ENCODE measurements at places on chromosomes 5 and 9.
A peak's percentile ranks its signal among the peaks of the same experiment; 100 is the strongest.

DNA sequence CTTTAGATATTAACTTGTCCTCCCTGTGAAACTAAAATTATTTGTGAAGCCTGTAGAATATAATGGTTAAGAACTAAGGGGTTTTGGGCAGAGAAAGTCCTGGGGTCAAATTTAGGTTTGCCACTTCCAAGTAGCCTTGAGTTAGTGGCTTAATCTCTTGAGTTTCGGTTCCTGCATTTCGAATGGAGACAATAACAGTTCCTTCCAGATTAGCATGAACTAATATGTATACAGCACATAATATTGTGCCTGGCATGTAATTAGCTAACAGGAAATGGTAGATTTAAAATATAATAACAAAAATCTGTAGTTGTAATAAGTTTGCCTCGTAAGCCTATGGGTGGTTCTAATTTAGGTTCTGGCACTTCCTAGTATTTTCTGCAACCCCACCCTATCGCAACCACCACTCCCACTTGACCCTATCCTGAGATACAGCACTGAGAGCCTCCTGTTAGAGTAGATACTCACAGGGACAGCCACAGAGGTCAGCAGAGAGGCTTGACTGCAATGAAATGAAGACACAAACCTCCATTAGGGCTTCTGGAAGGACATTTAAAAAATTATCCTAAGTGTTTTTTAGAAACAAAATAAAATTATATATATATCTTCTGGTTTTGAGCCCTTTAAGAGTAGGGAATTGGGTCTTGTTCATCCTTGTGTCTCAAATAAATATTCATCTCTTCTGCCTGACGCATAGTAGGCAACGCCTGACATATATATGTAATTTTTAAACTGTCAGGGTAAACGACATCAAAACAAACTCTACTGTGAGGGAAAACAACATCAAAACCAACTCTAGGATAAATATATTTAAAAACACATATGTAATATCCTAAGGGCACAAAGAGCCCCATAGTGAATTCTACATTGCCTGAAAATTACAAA lies 8.5 kb downstream of the SPINK9 start:
- DNase-seq, result peak; percentile 72

DNA sequence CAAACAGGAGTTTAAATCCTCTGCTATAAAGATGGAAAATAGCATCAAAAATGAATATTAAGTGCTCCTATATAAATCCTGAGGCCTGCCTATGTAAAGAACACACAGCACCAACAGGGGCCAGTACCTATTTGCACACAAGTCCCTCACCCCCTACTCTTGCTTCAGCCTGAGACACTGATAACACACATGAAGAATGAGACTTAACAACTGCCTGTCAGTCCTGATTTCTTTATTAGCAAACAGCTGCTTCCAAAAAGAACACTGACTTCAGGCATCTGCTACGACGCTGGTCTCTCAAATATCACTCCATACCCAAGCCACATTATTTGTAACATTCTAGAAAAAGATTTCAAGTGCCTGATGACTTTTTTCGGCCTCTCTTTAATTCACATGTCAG lies 55.5 kb downstream of the MYO10 start:
- no peak for DNase-seq

DNA sequence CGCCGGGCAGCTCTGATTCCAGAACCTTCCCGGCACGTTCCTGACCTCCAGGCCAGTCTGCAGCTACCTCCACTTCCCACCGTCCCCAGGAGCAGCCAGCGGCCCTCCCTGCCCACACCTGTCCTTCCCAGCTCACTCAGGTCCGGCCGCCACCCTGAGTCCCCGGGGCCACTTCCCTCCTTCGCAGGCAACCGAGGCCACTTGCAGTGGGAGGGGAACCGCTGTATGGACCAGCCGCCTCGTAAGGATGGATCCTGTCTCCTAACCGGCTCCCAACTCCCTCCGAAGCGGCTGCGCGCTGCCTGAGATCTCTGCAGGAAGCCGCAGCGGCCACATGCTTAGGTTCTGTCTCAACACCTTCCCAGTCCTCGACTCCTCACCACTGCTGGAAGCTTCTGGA lies 7.5 kb downstream of the TMEM250 start:
- DNase-seq, result no peak

DNA sequence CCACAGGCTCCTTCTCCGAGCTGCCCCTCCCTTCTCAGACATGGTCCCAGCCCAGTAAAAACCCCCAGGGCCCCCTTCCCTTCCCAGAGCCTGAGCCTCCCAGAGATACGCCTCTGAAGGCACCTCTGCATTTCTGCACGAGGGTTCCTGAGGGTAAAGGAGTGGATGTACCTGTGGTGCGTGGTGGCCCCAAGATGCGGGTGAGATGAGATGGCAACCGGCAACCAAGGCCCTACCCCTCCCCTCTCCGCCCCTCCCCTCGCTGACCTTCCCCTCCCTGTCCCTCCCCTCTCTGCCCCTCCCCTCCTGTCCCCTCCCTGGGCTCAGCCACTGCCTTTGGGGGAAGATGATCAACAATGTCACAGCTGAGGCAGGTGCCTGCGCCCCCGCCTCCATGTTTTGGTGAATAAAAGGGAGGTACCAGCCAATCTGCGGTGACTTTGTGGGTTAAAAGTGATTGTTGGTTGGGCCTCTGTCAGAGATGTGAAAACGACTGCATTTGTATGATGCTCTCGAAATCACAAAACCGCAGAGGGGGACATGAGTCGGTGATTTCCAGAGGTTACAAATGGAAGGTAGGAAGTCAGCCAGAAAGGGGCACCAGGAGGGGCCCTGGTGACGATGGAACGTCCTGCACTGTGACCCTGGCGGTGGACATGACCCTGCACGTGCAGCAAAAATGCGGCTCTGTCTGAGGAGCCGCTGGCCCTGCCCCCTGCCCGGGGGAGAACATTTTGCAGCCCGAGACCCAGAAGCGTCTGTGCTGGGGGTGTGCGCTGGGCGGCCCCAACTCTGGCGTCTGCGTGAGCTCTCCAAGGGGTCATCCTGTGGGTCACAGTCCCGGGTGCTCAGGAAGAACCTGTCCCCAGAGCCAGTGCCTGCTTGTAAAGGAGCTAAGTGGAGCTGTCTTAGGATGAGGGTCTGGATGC lies 3.7 kb downstream of the LCN9 start:
- no peak for DNase-seq

DNA sequence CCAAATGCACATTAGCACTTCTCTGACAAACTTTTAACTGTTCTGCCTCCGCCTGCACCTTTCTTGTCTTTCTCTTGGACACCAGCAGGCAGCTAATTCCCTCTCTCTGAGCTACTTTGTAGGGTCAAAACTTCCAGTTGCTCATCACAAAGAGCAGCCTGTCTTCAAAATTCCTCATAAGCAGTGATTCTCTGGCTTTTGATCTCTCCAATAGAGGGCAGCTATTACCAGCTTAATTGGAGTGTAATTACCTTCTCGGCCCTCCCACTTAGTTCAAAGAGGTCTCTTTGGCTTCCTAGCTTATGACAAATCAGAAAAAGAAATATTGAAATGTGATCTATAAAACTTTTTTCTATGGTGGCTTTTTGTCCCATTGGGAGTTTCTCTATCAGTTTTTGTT lies 43.6 kb upstream of the RAD23B start:
- DNase-seq, result peak; percentile 60

DNA sequence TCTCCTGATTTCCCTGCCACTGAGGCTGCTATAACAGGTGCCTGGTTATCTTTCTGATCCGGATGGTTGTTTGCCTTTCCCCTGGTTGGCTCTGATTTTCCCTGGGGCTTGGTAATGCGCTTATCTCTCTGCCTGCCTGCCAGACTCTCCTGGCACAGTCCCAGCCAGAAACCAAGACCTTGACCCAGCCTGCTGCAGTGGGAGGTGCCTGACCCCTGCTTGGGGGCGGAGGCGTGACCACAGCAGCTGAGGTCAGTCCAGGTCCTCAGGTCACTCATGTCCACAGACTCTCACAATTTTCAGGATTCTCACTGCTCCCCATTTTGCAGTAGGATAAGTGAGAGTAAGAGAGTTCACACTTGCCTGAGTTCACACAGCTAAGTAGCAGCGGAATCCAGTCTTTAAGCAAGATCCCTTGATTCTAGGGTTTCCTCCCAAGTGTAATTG lies 24.4 kb upstream of the SYNPO start:
- peak; percentile 77 for DNase-seq

DNA sequence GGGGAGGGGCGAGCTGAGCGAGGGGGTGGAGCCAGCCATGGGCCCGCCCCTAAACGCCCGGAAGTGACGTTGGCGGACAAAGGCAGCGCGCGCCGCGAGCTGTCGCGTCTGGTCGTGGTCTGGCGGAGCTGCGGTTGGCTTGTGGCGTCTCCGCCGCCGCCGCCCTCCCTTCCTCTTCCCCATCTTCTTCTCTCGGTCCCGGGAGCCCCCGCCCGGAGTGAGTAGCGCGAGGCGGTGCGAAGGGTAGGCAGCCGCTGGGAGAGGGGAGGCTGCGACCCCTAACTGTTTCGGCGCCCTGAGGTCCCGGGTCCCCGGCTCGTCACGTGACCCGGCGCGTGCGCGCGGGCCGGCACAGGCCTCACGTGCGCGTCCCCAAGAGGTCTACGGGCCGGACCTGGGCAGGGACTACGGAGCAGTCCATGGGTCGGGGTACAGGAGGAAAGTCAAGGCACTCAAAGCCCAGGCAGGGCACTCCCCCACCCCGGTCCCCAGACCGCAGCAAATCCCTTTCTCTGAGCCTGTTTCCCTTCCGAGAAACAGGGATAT lies at the start of gene NTMT1:
NTMT1 (plus strand) TSS at position 85 of the 546 bp plus-strand sequence. CDS start 6,541 bp downstream, outside the sequence.
- DNase-seq, result peak; percentile 91

DNA sequence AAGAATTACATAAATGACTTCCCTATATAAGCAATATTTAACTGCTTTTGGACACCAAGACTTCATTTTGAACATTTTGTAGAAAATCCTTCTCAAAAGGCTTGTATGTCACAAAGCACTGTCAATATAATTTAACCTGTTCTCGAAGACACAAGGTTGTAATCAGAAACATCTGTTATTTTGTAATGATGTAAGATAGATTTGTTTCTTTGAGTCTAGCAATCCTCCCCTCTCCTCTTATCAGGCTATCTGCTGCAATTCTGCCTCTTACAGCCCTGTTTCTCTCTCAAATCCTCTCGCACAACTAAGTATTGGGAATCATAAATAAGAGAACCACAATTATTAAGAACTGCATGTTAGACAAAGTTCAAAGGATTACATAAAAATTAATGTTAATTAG lies 18.6 kb upstream of the TARS1 start:
- DNase-seq, result no peak

DNA sequence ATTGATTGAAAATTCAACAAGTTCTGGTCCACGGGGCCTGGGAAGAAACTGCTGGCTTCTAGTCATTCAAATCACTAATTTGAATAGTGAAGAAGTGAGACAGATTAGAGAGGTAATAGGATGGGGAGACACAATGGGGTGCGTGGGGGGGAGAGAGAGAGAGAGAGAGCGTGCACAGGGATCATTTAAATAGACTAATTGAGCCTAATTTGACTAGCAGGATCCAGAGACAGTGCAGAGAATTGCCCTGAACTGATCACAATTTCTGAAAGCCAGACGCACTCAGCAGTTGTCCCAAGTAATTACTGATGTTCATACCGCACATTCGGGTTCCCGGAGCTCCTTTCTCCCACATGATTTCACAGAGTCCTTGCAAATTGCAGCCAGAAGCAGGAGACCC lies 50.3 kb upstream of the C5orf58 start:
- DNase-seq, result no peak

DNA sequence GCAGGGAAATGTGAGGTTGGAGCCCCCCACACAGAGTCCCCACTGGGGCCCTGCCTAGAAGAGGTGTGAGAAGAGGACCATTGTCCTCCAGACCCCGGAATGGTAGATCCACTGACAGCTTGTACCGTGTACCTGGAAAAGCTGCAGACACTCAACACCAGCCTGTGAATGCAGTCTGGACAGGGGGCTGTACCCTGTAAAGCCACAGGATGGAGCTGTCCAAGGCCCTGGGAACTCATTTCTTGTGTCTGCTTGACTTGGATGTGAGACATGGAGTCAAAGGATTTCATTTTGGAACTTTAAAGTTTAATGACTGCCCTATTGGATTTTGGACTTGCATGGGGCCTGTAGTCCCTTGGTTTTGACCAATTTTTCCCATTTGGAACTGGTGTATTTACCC lies 535.0 kb upstream of the MEF2C start:
- DNase-seq, result no peak

- peak; percentile 78 for DNase-seq
Observed at GRCh38 chr9:4678679-4679267, 596 bp upstream of the CDC37L1 start.

DNA sequence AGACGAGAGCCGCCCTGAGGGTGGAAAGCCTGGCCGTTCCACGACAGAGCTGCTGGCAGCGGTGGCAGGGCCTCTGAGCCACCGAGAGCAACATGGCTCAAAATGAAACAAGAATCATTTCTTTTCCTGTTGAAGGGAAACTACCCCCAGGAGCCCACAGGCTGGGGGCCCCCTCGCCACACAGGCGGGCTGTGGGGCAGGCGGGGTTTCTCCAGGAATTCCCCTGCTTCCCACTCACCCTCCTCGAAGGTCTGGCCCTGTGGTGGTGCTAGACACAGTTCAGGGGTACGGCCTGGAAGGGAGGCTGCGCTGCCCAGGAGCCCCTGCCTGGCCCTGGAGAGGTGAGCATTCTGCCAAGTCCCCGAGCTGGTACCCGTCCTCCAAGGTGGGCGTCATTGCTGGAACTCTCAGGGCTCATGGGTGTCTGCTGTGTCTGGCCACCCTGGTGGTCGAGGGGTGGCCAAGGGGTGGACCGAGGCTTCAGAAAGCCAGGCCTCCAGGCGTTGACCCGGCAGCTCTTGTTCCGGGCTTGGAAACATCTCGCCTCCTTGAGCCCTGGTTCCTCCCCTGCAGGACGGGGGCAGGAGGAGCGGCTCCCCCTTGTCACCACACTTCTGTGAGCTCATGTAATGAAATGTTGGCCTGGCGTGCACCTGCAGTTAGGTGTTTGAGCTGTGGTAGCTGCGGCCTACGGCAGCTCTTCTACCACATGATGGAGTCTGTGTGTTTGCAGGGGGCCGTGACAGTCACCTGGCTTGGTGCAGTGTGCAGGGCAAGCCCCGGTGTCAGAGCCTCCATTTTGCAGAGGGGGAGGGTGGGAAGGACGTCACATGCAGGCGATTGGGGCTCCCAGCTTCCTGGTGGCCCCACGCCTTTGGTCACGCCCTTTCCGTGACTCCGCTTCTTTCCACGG lies 65.3 kb downstream of the RXRA start:
- no peak for DNase-seq

DNA sequence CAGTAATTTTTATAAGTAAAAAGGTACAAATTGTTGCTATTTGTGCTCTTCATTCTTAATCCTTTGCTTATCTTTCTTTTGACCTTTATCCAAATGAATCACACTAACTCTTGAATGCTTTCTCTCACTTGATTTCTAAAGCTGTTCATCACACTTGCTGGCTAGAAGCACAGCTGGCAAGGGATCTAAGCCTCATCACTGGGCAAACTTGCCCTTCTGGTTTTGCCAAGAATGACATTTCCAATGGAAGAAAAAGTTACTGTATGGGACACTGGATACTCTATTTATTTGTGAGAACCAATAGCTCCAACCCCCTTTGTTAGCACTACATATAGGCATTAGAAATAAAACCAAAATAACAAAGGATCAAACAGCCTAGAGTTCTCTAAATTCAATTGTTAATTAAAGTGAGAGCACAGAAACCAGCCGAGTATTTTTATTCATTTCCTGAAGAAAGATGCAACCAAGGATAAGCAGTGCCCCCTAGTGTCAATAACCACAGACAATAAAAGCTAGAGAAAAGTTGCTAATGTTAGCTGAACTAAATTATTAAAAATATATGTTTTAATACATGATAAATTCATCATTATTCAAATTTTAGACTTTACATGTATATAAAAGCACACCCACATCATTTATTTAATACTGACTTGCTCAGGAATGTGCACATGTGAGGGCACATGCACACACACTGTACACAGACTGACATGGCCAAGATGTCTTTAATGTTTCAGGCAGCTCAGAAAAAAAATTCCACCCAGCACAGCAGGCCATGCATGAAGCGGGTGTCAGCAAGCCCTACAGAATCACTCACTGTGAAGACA lies 59.8 kb upstream of the POU5F2 start:
- DNase-seq, result peak; percentile 81

GRCh38 chr5:154895606-154896561 lies 37.5 kb downstream of the CNOT8 start:
- no peak for DNase-seq
